ENCODE measurements at places on chromosomes 5 and 9.

GRCh38 chr5:17081142-17081541 lies 136.3 kb upstream of the BASP1 start:
- no peak for DNase-seq

GRCh38 chr9:122051351-122052321 lies 41.5 kb downstream of the TTLL11 start:
- DNase-seq = no peak

- no peak for DNase-seq
These were observed 8.0 kb downstream of the C9 start for GRCh38 chr5:39356263-39356662.

DNA sequence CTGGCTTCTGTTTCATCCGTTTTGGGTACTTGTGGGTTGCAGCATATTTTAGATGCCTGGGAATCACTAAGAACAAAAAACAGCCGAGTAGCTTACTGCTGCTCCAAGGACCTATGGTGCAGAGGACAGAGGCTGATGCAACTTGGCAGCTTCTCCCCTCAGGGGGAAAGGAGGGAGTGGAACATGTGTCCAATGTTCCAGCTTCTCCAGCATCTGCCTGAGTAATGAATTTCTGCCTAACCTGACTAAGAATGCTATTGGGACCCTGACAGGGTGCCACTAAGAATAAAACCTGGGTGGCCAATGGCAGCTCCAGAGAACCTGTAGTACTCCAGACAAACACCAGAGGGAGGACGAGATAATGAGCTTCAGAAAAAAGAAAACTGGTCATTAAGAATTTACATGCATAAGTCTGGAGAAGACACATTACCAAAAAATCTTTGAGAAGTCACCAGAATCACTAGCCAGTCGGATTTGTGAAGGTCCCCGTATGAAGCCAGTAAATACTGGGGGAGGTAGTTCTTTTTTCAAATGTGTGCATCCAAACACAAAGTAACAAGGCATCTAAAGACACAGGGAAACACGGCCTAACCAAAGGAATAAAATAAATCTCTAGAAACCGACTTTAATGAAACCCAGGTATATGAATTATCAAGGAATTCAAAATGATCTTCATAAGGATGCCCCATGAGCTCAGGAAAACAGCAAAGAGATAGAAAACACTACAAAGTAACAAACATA lies 293.5 kb downstream of the HINT1 start:
- DNase-seq = no peak

GRCh38 chr9:71552480-71552879 lies 215.8 kb downstream of the CEMIP2 start:
- DNase-seq = no peak

DNA sequence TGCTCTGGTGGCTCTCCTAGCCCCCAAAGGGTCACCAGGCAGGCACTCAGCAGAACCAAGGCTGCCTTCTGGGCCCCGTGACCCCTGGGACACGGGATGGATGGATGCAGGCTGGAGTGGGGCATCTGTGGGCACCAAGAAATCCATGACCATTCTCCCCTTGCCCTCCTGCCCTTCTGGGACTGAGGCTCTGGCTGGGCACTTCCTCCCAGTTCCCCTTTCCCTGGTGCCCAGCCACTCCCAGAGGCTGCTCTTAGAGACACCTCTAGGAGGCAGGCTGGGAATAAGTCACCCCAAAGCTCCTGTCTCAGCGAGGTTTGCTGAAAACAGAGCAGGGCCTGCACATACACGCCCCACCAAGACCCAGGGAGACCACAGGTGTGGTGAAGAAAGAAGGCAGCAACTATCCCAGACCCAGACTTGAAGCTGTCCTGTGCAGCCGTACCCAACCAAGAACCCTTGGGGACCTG lies 943 bp downstream of the STING1 start:
- no peak for DNase-seq

DNA sequence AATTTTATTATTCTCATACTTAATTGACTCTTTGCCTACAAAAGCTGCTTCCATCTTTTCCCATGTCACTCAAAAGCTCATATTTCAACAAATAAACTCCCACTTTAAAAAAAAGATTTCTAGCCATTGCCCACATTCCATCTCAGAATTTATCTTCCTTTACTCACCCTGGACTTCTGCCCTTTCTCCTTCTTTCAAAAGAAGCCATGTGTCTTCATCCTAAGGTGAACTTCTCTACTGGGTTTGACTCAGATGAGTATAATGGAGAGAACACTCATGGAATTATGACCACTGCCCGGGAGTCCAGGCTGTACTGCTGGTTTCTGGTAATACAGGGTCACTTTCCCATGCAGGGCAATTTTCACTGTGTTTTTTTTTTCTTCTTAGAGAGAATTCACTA lies 548.5 kb upstream of the ZNF462 start:
- DNase-seq = no peak

Data from kidney epithelial cell (primary cell).